ENCODE measurements at places on chromosomes 16 and 17.

DNA sequence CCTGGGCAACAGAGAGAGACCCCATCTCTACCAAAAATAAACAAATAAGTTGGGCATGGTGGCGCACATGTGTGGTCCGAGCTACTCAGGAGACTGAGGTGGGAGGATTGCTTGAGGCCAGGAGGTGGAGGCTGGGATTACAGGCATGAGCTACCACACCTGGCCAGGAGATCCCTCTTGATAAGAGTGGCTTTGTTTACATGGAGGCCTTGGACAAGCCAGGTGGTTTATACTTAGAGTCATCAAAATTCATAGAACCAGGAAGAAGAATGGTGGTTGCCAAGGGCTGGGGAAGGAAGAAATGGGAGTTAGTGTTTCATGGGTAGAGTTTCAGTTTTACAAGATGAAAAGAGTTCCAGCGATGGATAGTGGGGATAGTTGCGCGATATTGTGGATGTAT, 8.8 kb upstream of the ZFP1 start:
- DNase-seq: no peak

DNA sequence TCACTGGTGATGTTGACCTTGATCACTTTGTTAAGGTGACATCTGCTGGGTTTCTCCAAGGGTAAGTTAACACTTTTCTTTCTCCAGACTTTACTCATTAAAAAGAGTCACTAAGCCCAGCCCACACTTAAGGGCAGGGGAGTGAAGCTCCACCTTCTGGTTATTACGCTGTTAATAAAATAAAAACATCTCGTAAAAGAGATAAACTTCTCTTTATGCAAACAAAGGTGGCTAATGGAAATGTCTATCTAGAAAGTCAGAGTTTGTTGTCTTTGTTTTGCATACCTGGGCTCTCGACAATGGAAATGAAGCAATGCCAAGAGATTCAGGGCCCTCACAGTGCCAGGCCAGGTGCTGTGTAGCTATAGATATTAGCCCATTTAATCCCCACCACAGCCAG, 134.4 kb downstream of the ZFHX3 start:
- no peak for DNase-seq

GRCh38 chr17:49288388-49288787, 57.8 kb upstream of the PHOSPHO1 start:
- DNase-seq: no peak

- DNase-seq: no peak
Measured at GRCh38 chr17:8463099-8463498, 27.4 kb downstream of the NDEL1 start.

GRCh38 chr17:16994631-16995030, 22.7 kb upstream of the TNFRSF13B start:
- no peak for DNase-seq
